Fibroblast of skin of right biceps (primary cell): ENCODE measurements at places on chromosomes 16 and 17.

DNA sequence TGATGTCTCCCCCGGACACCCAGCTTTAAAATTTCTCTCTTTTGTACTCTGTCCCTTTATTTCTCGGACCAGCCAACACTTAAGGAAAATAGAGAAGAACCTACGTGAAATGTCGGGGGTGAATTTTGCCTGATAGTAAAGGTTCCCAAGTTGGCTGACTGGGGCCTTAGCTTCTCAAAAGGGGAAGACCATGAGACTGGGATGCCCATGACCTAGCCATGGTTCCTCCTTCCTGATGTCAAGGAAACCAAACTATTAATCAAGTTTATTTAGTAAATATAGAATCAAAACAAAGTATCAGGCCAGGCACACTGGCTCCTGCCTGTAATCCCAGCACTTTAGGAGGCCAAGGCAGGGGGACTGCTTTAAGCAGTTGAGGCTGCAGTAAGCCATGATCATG is 2.4 kb upstream of the EIF1 start:
- no peak for DNase-seq

GRCh38 chr17:67970783-67971182 is 25.5 kb downstream of the C17orf58 start:
- DNase-seq: no peak

DNA sequence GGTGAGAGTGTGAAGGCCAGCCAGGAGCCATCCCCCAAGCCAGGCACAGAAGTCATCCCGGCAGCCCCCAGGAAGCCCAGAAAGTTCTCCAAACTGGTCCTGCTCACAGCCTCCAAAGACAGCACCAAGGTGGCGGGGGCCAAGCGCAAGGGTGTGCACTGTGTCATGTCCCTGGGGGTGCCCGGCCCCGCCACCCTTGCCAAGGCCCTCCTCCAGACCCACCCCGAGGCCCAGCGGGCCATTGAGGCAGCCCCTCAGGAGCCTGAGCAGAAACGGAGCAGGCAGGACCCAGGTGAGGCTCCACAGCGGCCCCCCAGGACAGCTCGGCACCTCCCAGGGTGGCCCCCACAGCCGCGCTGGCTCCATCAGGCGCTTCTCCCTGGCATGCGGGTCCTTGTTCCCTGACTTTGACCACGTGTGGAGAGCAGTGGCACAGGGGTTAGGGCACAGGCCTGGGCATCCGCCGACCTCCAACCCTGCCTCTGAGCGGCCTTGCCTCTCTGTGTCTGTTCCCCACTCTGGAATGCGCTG is 13.5 kb downstream of the FLYWCH2 start:
- no peak for DNase-seq

DNA sequence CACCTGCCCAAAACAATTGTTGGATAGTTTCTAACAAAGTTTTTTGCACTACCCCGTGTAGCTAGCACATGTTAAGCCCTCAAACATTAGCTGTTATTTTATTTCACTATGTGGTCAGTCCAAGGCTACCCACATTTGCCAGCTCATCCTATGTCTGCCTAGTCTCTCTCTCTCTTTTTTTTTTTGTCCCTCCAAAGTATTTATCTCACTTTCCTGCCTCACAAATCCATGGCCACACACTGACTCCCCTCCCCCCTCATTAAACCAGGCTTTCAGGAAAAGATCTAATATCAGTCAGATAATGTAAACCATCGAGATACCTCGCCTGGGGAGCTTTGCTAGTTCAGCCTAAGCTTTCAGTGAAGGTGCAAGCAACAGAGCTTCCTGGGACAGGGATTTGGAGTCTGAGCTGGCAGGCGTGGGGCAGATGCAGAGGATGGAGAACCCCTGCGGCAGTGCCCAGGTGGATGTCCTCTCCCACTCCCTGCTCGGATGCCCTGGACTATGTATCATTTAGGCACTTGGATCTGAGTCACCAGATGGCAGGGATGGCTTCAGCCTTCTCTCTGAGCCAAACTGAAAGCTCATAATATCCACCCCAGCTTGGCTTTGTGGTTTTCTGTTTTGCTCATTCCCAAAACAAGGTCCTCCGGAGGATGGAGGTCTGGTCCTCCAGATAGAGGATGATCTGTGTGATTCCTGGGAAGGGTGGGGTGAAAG is 73.7 kb upstream of the FOXF1 start:
- DNase-seq: no peak

GRCh38 chr16:82459580-82460256 is 167.1 kb upstream of the CDH13 start:
- DNase-seq: no peak
